K562 (cell line): ENCODE measurements at places on chromosomes 12 and 14. TPM values are rescaled to one million over a fixed set of nuclear protein-coding genes. Genes with fewer than 3 reads are reported as not detected.
A peak's percentile ranks its signal among the peaks of the same experiment; 100 is the strongest.

DNA sequence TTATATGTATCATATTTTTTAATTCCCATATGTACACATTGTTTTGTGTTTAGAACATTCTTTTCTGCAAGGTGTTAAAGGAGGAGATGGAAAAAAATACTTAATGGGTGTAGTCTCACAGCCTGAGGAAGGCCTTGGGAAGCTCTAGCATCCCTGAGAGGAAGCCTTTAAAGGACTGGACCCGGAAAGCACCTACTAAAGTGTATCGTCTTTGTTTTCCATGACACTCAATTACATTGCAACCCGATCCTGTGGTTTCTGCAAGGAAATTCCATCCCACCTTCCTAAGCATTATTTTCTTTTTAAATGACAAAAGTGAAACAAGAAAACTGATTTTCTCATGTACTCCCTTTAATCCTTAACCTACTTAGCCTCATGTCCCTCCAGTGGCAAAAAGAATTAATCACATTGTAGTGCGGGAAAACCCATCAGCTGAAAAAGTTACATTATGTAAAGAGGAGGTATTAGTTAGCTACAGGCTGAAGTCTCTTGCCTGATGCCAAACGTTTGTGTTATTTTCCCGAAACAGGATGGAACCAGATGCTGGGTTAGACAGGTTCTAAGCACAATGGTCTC lies 147.8 kb upstream of the CPSF6 start:
- DNase-seq = no peak

DNA sequence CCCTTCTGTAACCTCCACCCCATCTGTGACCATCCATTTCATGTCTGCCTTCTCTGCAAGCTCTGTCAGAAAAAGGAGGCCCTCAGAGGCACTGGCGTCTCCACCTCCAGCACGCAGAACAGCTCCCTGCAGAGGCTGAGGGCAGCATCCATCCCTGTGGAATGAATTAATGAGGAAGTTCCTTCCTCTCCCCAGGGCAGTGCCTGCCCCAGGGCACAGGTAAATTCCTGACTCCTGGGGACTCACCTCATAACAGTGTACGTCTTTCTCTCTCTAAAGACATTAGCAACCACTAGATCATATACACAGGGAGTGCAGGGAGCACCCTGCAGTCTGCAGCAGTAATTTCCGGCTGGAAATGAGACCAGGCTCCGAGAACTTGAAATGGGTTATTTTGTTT lies 155.0 kb upstream of the TMEM132C start:
- no peak for DNase-seq

DNA sequence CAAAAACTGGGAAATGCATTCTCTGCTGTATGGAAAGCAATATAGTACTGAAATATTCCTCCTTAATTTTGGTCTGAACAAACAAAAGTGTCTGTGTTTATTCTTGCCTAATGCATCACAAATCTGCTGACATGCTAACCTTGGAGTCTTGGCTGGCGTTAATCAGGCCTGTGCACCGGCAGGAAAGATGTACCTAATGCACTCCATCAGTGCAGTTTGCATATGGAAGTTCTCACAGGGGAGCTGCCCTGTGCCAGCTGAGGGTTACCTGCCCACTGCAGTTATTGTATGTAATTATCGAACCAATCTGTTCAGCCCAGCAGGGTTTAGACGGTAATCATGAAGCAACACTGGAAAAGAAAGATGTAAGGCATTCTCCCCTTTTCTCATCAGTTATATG lies 76.9 kb downstream of the VRK1 start:
- no peak for DNase-seq

LMNTD1 gene
- total RNA-seq = not detected in 2 replicates

- no peak for DNase-seq
These were observed 3.4 kb downstream of the B4GALNT3 start for GRCh38 chr12:462936-463705.

- peak; percentile 29 for DNase-seq
These were observed 37.8 kb downstream of the MYO1H start for GRCh38 chr12:109385339-109386058.

DNA sequence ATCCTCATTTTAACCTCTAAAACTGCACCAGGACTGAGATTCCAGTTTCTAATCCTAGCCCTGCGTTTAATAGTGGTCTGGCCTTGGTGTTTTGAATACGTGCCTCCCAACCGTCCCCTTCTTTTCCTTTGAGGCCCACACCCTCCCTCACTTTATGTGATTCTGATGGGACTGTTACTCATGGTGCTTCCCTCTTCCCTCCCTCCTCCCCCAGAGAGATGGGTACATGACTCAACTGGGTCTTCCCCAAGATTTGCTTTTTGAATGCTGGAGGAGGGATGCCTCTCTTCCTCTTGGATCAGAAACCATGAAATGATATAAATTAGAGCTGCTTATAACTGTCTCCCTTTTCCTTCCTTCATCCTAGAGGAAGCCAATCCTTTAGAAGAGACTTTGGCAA lies 8.2 kb upstream of the PPP2R5E start:
- no peak for DNase-seq

DNA sequence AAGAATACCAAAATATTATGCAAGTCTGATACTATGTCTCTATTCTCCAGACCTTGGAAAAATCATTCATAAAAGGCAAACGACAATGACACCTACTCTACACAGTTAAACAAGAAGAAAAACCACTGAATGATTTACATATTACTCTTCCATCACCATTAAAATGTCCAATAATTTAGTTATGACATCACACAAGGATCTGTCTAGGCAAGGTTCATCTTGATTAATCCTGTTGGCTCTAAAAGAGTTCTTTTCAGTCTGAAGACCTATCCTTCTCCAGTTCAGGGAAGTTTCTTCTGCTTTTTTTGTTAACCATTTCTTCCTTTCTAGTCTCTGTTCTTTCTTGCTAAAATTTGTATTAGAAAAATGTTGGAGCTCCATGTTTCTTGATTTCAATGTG lies 64.0 kb downstream of the OSBPL8 start:
- DNase-seq = no peak

FOXA1 gene
- 2.4 and 2.5 TPM in 2 replicates for total RNA-seq

DNA sequence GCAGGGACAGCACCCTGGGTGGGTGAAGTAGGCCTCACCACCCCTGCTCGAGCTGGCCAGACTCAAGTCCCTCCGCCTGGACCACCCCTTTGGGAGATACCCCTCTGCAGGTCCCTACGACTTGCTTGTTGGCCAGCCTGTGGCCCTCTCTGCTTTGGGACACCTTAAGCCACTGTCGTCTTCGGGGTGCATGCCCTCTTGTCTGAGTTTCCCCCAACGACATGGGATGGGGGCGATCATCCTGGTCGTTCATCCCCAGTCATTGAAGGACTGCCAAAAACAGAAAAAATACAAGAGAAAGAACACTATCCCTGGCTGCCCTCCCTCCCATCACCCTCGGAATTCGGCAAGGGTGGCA lies 151.1 kb downstream of the DPF3 start:
- DNase-seq = no peak

DNA sequence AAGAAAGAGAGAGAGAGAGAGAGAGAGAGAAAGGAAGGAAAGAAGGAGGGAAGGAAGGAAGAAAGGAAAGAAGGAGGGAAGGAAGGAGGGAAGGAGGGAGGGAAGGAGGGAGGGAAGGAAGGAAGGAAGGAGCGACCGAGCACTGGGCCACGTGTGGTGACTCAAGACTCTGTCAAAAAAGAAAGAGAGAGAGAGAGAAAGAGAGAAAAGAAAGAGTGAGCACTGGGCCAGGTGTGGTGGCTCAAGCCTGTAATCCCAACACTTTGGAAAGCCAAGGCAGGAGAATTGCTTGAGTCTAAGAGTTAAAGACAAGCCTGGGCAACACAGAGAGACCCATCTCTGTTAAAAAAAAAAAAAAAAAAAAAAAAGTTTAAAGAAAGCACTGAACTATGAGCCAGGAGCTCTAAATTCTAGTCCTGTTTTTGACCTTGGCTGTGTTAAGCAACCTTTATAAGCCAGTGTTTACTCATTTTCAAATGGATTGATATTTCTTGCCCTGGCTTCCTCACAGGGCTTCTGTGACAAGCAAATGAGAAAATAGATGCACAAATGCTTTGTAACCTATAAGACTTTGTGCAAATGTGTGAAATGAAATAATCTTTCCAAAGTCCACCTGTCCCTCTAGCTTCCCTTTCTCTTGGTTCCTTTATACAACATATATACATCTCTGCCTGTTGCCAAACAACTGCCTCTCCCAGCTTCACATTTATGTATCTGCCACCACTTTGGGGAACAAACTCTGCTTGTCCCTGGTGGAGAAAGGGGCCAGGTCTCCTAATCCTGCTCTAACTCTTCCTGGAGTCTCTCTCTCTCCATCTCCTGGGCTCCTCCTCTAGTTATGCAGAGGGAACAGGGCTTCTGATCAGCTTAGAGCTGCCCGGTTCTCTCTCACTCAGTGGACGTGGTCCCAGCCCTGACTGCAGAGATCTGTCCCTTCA lies 16.1 kb upstream of the PLEKHG6 start:
- no peak for DNase-seq

CLEC9A gene
- not detected in 2 replicates for total RNA-seq

GRCh38 chr14:102539544-102540314 lies 30.2 kb upstream of the ANKRD9 start:
- peak; percentile 67 for DNase-seq

GRCh38 chr12:92259291-92259690 lies 113.6 kb upstream of the BTG1 start:
- no peak for DNase-seq

DNA sequence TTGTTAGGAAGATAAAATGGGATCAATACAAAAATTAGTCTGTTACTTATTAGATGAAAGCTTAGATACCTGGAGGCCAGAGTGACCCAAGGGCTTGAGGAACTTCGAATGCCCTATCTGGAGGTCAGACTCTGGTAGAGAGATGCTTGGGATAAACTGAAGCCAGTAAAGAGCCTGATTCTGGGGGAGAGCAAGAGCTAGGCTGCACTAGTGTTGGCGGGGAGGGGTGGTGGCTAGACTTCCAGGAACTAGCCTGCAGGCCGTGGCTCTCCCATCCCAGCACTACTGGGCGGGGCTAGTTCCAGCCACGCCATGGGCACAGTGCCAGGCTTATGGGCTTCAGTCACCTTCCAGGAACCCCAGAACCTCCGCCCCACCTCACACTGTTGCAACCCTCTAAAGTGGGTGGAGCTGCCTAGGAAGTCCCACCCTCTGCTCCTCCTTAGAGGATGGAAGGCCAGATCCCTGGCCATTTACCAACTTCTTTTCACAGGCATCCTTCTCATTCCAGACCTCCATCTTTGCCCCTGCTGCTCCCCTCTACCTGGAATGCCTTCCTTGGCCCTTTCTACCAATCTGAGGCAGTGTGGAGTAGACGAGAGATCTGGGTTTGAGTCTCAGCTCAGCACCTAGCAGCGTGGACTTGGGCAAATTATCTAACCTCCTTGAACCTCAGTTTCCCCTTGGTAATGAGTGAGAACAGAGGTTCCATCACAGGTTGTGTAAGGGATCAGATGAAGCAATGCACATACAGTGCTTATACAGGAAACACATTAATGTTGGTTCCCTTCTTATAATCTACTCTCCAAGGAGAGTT lies 6.3 kb upstream of the NFE2 start:
- peak; percentile 90 for DNase-seq

DNA sequence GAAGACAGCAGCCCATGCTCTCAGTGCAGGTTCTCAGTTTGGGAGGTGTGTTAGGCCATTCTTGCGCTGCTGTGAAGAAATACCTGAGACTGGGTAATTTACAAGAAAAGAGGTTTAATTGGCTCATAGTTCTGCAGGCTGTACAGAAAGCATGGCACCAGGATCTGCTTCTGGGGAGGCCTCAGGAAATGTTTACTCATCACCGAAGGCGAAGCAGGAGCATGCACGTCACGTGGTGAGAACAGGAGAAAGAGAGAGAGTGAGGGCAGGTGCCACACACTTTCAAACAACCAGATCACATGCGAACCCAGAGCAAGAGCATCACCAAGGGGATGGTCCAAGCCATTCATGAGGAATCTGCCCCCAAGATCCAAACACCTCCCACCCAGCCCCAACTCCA lies 9.0 kb upstream of the LRP6 start:
- no peak for DNase-seq

GRCh38 chr12:59627582-59627981 lies 31.8 kb downstream of the SLC16A7 start:
- DNase-seq = no peak

- no peak for DNase-seq
These were observed 17.1 kb upstream of the TSPAN11 start for GRCh38 chr12:30909349-30910037.

- DNase-seq = no peak
These were observed 199.0 kb upstream of the SLC38A2 start for GRCh38 chr12:46571608-46572007.

- DNase-seq = no peak
These were observed 134.0 kb downstream of the GPR135 start for GRCh38 chr14:59331217-59331616.

DNA sequence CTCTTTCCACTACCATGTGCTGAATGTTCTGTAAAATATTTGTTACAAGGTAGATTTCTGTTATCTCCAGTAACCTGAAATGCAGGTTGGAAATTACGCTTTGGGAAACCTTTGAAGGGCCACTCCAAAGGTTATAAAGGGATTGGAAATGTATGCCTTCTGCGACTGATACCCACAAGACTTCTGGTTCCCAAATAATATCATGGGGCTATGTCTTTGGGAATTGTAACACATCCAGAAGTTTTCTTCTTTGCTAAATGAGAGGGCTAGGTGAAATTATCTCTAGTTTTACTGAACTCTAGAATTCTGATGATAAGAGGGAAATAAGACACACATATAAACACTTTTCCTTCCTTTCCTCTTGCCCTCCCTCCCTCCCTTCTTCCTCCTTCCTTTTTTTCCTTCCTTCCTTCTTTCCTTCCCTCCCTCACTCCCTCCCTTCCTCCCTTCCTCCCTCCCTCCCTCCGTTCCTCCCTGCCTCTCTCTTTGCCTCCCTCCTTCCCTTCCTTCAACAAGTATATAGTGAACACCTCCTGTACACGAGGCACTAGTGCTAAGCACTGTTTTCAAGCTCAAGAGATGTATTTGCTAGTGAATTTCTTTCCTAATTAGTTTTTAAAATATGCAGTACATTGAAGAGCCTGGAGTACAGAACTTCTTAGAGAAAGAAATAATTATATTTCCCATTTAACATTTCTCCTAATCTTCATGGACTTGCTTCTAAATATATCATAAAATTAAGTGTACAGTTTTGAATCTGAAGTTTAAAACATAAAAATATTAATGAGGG lies 10.1 kb downstream of the HMGA2 start:
- DNase-seq = no peak

- DNase-seq = no peak
These were observed 397.1 kb downstream of the EGLN3 start for GRCh38 chr14:33553706-33554278.

DNA sequence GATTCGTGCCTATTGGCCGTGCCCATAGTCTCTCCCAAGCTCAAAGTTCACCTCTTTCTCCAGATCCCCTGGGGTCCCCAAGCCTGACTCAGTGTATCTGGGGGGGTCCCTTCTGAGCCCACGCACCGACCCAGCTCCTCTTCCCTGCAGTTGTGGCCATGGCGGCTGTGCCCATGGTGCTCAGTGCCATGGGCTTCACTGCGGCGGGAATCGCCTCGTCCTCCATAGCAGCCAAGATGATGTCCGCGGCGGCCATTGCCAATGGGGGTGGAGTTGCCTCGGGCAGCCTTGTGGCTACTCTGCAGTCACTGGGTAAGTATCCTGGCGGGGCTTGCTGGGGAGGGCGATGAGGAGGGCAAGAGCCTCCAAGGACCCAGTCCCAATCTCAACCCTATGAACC lies 5.1 kb downstream of the IFI27 start:
- DNase-seq = no peak

- DNase-seq = no peak
These were observed 44.2 kb downstream of the CCDC91 start for GRCh38 chr12:28234444-28234843.

- DNase-seq = no peak
These were observed 112.1 kb downstream of the TTC7B start for GRCh38 chr14:90703841-90704737.
